ENCODE measurements at places on chromosomes 1 and 21.

DNA sequence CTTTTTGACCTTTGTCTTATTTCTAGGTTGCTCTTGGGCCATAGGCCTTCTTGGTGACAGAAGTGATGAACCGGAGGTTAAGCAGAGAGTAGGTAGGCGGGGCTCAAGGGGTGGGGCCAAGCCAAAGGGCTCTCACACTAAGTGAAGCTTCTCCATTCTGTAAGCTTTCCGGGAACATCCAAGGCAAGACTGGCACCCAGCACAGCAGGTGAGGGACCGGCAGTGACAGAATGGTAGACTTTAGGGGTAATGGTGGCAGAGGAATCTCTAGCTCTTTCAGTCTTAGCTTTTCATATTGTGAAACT is at the start of gene TNFAIP8L2:
TNFAIP8L2 (plus strand) TSS at position 135 of the 305 bp plus-strand sequence. CDS start 2,049 bp downstream, outside the sequence.
- no peak for DNase-seq

- no peak for DNase-seq
These were observed 10.9 kb downstream of the RASSF5 start for GRCh38 chr1:206518206-206518605.

DNA sequence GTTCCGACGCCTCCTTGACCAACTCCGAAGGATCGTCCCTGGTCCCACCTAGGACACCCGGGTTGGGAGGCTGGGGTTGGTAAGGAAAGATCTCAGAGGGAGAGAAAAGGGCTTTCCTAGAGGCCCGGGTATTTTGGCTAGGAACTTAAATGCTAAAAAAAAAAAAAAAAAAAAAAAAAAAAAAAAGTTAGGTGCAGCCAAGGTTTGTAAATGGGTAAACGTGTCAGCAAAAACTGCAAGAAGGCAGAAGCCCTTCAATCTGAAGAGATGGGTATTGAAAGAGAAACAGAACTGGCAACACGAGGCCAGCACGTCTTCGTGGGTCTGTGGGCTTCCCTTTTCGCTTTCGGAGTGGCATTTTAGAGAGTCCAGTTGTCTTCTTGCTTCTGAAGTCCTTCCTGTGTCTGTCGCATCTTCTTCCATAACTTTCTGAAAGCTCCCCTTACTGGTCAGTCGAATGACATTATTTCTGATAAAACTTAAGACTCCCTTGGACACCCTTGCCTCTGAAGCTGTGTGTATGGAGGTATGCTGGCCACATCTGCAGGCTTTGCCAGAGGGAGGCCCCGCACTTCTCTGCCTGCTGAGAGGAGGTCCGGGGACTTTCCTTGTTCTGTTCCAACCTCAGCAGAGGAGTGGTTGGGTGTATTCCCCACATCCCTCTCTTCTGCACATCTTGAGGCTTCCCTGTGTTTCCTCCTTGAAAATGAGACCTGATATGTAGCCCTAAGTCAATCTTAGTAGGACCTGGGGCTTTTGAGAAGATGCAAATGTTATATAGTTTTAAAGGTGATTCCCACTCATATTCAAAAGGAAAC is 745 bp downstream of the RCSD1 start:
- DNase-seq: no peak

- no peak for DNase-seq
These were observed 395.5 kb downstream of the USP25 start for GRCh38 chr21:16125274-16125673.

- peak; percentile 81 for DNase-seq
These were observed 159.2 kb downstream of the RUNX1 start for GRCh38 chr21:34889676-34890469.
